ENCODE measurements at places on chromosomes 7 and 10. TPM values are rescaled to one million over a fixed set of nuclear protein-coding genes. Genes with fewer than 3 reads are reported as not detected.

GRCh38 chr7:35754741-35755140, 46.1 kb upstream of the SEPTIN7 start:
- DNase-seq = no peak

The SPDYE1 gene
- not detected for total RNA-seq

The BTBD16 gene
- 0.13 TPM for total RNA-seq

The GNG11 gene
- total RNA-seq = 4.1 TPM

The PVRIG gene
- total RNA-seq = 0.53 TPM

DNA sequence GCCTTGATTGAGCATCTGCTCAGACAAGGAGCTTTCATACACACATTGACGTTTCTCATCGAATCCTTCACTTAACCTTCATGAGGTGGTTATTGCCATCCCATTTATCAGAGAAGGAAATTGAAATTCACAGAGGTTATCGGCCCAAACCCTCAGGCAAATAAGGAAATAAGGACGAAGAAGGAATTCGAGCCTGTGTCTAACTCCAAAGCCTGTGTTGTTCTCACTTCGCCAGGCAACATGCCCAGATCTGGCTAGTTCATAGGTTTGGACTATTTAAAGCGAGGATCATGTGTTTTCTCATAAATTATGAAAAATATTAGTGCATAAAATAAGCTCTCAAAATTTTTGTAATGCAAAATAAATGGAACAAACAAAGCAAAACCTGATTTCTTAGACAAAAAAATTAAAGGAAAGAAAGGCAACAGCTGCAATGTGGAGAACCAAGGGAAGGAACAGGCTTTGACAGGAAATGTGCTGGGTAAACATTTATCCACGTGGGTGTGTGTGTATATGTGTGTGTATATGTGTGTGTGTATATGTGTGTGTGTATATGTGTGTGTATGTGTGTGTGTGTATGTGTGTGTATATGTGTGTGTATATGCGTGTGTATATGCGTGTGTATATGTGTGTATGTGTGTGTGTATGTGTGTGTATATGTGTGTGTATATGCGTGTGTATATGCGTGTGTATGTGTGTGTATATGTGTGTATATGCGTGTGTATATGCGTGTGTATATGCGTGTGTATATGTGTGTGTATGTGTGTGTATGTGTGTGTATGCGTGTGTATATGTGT, 4.8 kb downstream of the UCN3 start:
- no peak for DNase-seq

GRCh38 chr10:77229704-77230103, 407.9 kb downstream of the KCNMA1 start:
- no peak for DNase-seq

GRCh38 chr7:158394936-158395335, 192.7 kb downstream of the PTPRN2 start:
- peak; percentile 66 for DNase-seq

DNA sequence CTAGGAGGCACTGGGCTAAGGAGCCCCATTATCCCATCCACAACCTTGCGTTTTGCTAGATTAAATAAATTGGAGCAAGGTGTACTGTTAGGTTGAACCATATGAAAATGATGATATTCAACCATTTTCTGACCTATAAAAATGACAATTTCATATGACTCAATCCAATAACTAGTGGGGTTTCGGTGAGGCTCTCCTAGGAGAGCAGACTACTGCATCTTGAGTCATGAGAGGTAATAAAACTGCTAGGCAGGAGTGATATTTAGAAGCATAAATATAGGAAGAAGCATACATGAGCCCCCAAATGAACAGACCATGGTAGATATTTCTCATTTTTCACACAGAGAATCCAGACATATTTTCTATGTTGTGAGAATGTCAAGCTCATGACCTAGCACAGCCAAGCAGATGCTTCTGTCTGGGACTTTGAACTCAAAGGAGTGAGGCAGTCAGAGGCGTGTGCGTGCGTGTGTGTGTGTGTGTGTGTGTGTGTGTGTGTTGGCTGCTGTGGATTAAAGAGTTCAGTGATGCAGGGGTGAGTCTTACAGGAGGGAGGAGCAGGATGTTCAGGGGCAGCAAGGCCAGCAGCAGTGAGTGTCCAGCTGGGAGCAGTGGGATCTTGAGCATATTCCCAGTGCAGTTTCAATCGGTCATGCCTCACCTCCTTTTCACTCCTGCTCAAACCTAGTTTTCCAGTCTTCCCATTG, 17.8 kb upstream of the WDR11 start:
- DNase-seq = no peak

The HTR5A gene
- not detected for total RNA-seq

The PGAM2 gene
- total RNA-seq = 0.29 TPM

The AKR1C8 gene
- total RNA-seq = not detected

The FANK1 gene
- total RNA-seq = 5.8 TPM

DNA sequence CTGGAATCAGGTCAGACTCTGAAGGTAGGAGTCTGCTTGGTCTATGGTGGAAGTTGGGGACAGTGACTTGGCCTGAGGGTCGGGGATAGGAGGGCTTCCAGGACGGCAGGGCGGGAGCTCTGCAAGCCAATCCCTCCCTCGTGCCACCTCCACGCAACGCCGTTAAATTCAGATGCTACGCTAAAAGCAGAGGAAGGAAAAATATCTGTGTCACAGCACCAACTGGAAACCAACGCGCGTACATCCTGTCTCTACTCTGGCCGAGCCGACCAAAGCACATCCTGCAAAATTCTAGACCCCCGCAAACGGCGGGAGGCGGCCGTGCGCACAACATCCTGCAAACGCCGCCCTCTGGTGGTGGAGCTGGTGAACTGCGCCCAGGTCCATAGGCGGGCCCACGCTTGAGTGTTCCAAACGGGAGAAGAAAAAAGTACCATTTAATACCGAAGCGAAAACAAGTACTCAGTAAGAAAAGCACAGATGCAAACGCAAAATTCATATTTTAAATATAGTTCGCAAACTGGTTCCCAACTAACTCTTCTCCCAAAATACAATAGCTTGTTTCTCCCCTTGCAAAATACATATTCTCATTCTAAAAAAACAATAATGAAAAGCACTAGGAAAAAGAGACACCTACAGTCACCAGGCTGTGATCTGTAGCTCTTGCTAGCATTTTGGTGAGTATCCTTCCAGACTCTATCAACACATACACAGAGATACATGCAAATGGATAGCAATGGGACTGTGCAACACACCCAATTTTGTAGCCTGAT, 45.7 kb upstream of the HSPA12A start:
- peak; percentile 76 for DNase-seq

Measured in colonic mucosa (tissue), 4 donors.